ENCODE measurements at places on chromosomes 2 and 18.

- DNase-seq: no peak
Measured at GRCh38 chr2:226325526-226325925, 474.1 kb downstream of the IRS1 start.

DNA sequence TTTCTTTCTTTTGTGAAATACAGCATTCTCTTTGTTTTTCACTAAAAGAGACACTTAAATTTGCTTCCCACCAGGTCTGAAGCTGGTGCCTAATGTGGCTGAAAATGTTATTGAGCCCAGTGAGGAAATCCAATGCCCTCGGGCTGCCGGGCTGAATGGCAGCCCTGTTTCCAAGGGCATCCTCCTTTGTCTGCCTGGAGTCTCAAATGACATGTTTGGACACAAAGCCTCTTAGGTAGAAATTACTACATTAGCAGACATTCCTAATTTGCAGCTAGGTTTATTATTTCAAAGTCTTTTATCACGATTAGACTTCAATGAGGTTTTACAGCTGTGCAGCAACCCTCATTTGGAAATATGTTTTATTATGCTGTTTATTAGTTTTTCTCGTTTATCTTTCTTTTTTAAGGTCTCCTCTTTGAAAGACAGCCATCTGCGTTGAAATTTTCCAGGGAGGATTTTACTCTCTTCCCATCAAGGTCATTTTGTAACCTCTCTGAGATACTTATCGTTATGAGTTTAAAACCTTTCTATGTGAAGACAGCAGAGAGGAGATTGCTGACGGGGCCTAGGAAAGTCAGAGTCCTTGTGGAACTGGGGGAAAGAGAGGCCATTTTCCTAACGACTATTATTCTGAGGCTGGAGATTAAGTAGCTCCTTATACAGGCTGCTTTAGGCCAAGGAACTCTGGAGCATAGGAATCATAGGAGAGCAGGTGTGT lies 59.0 kb upstream of the ZNF532 start:
- DNase-seq: no peak

- no peak for DNase-seq
Measured at GRCh38 chr2:122384768-122385333, 629.4 kb downstream of the TSN start.

DNA sequence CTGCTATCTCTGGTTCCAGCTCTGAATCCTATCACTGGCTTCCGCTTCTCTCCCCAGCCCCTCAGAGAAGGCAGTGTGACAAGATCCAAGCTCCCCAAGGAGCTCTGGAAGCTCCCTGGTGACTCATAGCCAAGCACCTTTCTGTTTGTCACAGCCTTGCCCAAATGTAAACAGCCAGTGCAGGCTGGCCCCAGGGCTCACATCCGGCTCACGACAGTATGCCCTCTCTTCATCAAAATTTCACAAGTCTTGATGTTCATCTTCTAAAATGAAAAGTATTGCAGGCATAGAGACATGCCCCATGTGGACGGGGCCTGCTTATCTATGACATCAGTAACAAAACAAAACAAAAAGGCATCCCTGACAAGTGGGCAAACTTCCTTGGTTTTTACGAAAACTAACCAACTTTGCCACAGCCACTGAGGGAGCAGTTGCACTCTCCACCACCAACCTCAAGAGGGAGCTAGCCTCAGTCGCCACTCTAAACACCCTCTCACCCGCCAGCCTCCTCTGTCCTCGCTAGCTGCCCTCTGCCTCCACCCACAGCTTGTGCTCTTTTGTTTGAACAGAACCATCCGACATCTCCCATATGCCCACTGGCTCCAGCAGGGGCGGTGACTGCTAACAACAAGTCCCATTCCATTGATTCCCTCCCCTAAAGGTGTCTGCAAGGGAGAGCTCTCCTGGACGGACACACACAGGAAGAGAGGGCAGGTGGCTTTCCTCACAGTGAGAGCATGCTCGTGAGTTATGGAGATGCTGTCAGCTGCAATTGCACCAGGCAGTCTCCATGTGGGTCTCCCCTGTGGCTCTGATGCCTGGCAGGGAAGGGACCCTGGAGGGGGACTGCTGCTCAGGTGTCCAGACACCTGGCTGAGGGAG lies 71.0 kb upstream of the DAPL1 start:
- DNase-seq: no peak

DNA sequence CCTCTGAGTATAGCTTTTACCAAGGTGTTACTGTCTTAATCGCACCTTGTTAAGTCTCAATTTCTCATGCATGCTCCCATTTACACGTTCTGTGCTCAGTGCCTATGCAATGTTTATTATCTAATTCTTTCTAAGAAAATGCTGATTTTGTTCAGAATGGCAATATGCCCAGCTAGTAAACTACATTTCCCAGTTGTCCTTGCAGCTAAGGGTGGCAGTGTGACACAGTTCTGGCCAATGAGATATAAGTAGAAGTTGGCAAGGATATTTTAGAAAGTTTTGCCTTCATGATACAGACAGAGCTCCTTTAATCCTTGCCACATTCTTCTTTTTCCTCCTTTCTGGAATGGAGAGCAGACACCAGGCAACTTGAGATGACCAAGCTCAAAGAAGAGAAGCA lies 45.3 kb downstream of the POLE4 start:
- DNase-seq: no peak

DNA sequence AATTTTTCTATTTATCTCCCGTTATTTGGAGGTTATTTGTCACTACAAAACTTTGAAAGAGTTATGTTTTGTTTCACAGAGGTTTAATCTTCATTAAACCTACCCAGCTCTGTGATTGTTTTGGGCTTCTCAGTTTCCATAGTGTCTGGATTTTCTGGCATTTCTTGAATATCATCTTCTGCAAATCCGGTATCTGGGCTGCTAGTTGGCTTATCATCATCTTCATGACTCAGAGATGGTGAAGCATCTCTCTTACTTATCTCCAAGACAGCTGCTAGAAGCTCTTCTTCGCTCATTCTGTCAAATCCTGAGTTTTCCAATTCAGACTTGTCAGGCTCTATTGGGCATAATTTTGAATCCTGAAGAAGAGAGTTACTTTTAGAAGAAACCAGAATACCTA lies 55.6 kb downstream of the VIL1 start:
- DNase-seq: no peak

DNA sequence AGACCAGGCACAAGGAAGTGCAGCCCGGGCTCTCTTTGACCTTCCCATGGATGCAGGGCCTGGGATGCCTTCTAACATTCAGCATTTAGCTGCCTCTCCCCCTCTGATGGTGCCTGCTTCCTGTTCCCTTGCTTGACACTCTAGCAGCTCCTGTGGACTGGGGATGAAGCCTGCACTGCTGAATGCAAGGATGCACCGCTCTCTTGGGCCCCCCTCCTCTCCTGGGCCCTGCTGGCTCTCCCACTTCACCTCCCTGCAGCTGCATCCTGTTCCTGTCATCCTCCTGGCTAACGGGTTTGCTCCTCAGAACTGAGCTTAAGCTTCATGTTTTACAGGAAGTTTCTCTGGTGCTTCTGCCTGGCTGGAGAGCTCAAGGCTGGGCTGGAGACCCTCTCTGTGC lies 254.1 kb downstream of the TSN start:
- no peak for DNase-seq

DNA sequence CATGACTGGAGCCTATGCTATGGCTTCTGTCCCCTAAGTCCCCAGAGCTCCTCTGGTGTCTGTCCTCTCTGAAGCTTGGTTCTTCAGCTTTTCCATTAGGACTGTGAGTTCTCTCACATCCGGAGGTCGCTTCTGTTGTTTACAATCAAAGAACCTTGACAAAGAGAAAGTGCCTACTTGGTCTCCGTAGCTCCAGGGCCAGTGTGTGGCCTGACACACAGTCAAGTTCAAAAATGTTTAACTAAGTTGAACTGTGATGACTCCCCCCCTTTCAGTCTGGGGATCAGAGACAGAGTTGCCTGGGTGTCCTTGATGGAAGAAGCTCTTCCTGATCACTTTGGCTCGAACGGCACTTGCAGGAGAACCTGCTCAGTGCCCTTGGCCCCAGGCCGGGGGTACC lies 26.3 kb upstream of the YWHAQ start:
- no peak for DNase-seq

GRCh38 chr18:39872651-39873050 lies 2082.4 kb upstream of the PIK3C3 start:
- DNase-seq: no peak

DNA sequence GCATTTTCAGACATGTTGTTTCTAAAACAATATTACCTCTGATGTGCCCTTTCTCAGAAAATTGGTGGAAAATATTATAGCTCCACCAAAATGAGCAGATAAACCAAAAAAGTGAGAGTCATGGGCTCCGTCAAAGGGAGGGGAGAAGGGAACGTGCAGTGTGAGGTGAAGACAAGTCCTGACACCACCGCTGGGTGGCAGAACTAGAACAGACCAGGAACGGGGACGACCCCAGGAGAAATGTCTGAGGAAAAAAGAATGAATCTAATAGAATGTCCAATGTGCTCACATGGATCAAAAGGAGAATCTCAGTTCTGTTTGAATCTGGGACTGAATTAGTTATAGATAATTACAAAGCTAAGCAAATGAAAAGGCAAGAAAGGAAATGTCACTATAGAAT lies 22.6 kb upstream of the BCL2 start:
- peak; percentile 14 for DNase-seq

DNA sequence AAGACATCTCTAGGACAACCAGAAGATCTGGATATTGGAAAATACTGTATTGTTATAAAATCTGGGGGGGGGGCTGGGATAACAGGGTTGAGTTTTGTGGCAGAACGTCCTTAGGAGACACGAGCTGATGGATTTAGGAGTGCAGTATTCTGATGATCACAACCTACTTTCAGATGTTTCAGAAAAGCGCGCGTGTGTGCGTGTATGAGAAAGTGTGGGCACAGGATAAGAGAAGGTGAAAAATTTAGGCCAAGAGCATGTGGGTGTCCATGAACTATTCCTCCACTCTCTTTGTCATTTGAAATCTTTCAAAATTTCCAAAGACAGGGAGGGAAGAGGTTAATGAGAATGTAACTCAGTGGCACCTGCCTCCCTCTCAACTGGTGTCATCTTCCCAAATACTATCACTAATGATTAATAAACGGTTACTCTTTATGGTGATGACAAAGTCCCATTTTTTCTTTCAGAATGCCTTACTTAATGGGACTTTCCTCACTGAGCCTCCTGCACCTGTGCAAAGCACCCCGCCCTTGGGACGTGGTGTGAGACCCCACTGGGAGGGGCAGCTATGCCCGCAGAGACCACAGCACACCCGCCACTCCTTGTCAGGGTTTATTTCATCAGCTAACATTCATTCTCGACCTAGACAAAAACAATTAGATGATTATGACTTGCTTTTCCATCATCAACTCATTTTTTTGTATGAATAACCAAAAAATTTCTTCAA lies 53.6 kb downstream of the HS6ST1 start:
- DNase-seq: no peak

DNA sequence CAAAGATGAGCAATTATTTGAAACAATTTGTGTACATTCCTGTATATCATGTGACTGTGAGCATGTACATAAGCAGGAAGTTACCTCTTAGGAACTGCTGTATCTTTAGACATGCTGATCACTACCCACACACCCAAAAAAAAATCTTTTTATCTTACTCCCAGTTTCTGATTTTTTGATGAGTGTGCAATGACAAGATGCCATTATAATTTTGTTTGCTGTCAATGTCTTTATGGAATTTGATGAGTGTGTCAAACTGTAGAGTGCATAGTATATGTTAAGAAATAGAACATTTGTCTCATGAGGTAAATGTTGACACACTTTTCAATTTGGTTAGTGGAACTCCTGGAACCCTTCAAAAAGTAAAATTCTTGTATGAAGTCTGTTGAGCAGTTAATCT lies 84.0 kb upstream of the TMEFF2 start:
- no peak for DNase-seq

- no peak for DNase-seq
Measured at GRCh38 chr18:79480171-79481045, 84.7 kb downstream of the NFATC1 start.

GRCh38 chr18:49886891-49887764 lies 73.8 kb upstream of the ACAA2 start:
- no peak for DNase-seq

GRCh38 chr2:25074826-25075225 lies 33.0 kb downstream of the EFR3B start:
- no peak for DNase-seq

DNA sequence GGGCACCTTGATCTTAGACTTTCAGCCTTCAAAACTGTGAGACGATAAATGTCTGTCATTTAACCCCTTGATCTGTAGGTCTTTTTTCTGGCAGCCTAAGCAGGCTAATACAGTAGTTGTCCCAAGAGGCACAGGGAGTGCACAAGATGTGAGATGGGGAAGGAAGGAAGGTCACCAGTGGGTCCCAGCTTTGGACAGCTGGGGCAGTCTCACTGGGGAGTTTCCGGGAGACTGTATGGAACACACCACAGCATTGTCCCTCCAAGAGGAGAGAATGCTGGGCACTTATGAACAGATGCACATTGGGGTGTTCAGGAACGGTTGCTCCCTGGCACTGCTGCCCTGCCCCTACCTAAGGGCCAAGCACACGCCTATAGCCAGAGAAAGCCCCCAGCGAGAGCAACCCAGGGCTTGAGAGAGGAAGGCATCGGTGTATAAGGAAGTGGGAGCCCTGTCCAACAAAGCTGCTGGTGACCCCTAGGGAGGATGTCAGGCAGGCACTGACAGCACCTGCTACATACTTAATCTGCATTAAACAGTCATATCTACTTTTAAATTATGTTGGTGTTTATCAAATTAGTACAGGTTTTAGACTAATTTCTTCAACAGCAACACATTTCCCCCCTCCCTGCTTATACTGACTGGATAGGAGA lies 11.6 kb upstream of the NCK2 start:
- no peak for DNase-seq

DNA sequence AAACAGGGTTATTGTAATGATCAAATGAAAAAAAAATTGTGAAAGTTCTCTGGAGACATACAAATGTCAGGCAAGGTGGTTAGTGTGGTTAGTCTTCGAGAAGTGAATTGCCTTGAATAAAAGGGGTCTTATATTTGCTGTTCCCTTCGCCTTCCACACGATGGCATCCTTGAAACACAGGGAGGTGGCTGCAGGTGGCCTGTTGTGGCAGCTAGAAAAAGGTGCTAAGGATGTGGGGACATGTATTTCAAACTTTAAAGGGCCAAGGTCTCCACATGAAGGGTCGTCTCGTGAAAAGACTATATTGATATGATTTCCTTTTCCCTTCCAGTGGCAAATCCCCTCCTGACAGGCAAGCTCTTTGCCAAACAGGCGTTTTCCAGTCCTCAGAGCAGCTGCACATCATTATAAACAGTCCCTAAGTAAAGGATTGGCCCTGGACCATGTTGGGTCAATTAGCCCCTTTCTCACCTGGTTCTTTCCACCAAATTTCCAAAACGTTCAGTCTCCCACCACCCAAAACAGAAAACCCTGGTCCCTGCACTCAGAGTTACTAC lies 68.5 kb downstream of the COPS8 start:
- DNase-seq: no peak

DNA sequence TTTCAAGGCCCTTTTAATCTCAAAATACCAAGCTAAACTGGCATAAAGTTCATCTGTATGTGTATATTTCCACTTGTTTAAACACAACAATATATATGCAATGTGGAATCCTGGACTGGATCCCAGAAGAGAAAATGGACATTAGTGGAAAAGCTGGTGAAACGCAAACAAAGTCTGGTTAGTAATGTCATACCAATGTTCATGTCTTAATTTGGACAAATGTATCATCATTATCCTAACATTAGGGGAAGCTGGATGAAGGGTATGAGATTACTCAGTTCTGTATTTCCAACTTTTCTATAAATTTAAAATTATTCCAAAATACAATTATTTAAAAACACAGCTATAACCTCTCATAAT lies 3.8 kb downstream of the SP3 start:
- no peak for DNase-seq

- no peak for DNase-seq
Measured at GRCh38 chr2:15006667-15007066, 374.1 kb downstream of the LRATD1 start.

- DNase-seq: no peak
Measured at GRCh38 chr18:45165871-45166270, 449.4 kb upstream of the SLC14A2 start.

- DNase-seq: no peak
Measured at GRCh38 chr2:69088466-69088865, 75.5 kb downstream of the ANTXR1 start.

All from caudate nucleus (tissue), 63 donors.